Neural crest cell (in vitro differentiated cells): ENCODE measurements at places on chromosomes 11 and 22.

DNA sequence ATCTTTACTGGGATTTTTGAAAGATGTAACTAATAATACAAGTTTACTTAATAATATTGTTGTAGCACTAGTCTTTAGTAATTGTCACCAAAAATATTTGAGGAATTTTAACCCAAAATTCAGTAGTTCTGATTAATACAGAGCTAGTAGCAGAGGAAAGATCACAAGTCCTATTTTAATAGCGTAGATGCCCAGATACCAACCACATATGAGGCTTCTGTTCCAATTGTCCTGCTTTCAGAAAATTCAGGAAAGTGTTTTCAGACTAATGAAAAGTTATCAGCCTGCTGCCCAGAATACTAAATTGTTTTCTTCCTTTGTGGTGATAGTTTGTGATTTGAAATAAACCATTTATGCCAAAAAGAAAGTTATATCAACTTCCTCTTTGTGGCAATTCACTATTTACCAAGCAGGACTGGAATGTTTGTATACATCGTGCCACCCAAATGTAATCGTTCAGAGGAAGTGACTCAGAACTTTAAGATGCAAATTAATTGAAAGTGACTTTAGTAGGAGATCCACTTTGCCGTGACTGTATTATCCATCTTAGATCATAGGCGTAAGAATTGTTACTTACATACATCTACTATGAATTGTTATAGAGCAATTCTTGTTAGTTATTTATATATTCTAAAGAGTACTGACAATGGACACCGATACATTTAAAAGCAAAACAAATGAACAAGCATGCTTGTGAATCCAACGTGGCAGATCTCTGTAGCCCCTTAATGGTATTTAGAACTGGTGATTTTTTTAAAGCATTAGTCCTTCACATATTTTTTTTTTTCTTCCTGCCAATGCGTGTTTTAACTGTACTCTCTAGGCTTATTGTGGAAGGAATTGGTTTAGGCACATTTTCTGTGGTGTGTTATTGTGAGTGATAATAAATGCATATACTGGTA is 231.0 kb downstream of the DDX10 start:
- DNase-seq: no peak

- DNase-seq: no peak
Measured at GRCh38 chr11:9017773-9018172, 14.0 kb upstream of the NRIP3 start.

- no peak for DNase-seq
Measured at GRCh38 chr11:131616481-131617140, 246.2 kb downstream of the NTM start.

GRCh38 chr11:125074511-125075241 is 11.6 kb downstream of the SLC37A2 start:
- no peak for DNase-seq

DNA sequence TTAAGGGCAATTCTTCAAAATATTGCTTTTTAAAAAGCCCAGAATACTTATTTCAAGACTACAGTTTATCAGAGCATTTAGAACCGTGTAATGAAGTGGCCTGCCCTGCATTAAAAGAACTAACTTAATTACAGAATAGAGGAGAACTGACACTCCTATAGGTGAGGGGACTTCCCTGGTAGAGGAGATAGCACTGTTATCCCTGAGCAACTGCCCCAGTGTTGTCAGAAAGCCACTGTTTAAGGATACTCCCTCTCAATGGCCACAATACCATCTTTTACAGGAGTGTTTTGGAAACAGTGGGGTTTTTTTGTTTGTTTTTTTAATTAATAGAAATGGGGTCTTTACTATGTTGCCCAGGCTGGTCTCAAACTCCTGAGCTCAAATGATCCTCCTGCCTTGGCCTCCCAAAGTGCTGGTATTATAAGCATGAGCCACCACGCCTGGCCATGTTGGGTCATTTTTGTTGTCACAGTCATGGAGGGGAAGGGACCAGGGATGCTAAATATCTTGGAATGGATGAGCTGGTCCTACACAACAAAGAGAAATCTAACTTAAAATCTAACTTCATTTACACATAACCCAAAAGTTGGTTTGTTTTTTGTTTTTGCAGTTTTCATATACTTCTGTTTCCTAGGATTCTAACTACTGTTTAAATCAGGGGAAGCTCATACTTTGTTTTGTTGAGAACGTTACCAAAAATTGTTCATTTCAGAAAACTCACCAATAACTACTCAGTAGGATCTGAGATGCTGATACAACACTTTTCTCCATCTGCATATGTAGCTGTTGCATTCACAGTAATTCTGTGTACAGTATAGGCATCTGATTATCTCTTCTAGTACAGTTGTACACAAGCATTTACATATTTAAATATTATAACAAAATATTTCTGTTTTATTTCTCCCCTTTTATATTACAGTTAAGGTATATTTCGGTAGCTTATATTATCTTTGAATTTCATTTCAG is 8.1 kb downstream of the RPL27A start:
- DNase-seq: no peak

- DNase-seq: no peak
Measured at GRCh38 chr11:134014511-134014910, 54.4 kb upstream of the JAM3 start.

DNA sequence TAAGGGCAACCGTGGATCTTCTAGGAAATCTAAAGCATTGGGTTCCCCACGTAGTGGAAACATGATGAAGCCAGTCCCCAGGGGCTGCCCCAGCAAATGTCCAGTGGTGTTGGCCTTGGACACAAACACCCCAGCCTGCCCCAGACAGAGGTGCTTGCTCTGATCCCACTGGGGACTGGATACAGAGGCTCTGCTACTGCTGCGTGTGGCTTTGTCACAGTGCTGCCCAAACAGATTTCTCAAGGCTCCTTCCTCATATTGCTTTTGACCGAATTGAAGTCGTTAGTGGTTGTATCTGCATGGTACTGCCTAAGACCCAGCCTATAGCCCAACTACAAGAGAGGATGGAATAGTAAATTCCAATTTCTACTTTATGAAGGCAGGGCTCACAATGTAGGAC is 40.1 kb upstream of the CD44 start:
- no peak for DNase-seq

- DNase-seq: no peak
Measured at GRCh38 chr11:57764566-57764965, 3.0 kb downstream of the CTNND1 start.

GRCh38 chr11:119664063-119664572 is 64.9 kb downstream of the NECTIN1 start:
- DNase-seq: no peak

DNA sequence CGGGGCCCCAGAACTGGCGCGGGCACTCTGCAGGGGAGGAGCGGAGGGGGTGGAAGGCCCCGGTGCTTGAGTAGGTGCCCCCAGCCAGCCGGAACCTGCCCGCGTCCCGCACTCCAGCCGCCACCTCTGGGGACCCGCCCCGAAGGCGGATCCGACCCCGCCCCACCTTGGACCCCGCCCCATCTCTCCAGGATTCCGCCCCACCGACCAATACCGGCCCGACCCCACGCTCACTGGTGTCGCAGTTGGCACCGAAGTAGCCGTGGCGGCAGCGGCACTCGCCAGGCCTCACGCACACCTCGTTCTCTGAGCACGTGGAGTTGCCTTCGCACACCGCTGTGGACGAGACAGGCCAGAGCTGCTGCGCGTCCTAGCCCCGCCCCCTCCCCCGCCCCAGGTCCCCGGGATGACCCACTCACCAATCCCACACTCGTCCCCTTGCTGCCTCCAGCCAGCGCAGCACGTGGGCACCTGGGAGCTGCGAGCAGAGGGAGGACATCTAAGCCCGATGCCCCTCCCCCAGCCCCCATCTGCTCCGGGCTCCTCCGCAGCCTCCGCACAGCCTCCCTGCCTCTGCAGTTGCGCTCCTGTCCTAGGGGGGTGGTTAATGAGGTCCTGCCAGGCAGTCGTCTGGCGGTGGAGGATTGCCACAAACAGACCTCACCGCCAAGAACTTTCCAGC is 6.0 kb downstream of the SCARF2 start:
- DNase-seq: no peak

- no peak for DNase-seq
Measured at GRCh38 chr11:43012606-43013005, 299.2 kb upstream of the API5 start.

DNA sequence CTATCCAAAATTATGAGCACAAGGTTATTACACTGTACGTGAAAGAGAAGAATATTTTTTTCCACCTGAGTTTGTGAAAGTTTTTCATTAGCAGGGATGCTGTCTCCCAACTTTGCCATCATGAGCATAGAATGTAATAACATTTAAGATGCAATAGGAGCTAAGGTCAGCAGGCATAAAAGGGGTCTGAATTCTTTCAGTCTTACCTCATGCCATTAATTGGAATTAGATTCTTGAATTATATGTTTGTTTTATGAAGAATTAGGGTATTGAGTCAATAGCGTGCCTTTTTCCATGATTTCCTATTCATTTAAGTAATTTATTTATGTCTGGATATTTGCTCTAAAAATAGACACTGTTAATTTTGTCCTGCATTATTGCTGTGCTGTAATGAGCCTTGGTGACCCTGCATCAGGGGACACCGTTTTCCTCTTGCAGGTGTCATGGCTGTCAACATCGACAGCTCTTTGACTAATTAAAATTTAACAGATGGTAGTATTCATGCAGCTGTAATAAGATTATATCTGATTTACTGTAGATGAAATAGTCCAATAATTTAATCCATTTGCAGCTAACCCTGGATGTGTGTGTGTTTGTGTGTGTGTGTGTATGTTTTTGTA is 637.5 kb downstream of the NELL1 start:
- no peak for DNase-seq

DNA sequence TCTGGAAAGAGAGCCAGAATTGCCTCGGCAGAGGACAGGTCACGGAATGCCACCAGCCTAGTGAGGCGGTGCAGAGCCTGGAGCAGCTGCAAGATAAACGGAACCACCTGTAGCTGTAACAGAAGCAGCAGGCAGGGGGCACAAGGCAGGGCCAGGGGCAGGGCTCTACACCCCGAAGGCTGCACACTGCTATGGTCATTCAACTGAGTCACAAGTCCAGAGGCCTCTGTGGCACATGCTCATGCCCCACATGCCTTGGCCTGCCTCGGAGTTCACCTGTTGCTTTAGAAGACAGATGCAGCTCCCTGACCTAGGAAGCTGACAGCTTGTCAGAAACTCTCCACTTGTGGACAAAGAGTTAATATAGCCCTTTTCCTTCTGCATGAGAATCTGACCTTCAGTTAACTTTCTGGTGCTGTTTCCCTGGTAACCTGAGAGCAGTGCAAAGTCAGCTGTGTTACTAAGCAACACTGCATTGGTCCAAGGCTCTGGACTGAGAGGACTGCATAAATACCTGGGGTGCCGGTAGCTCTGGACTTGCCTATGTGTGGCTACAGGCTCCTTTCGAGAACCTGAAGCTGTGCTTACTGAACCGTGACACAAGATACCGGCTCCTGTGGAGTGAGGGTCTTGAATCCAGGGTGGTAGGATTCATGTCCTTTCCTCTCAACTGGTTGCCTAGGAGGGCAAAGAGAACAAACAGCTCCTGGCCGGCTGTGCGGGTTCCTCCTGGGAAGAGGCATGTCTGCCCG is 10.5 kb downstream of the COMMD9 start:
- DNase-seq: no peak

DNA sequence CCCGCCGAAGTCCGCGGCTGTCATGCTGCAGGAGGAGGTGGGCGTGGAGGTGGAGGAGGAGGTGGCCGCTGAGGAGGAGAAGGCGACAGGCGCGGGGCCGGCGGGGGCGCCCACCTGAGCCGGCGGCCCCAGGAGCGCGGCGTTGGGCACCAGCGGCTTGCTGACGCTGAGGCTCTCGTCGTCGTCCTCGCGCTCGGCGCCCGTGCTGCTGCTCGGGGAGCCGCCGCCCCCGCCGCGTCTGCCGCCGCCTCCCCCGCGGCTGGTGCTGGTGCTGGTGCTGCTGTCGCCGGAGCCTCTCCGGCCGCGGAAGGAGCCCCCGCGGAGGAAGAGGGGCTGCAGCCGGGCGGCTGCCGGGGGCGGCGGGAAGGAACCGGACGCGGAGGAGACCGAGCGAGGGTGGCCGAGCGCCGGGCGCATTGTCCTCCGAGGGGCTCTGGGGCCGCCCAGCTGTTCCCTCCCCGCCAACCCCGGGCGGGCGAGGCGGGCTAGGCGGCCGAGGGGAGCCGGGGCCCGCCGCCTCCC is 388 bp downstream of the TMEM121B start:
- peak; percentile 14 for DNase-seq

GRCh38 chr11:75313513-75314272 is 37.8 kb downstream of the ARRB1 start:
- no peak for DNase-seq

DNA sequence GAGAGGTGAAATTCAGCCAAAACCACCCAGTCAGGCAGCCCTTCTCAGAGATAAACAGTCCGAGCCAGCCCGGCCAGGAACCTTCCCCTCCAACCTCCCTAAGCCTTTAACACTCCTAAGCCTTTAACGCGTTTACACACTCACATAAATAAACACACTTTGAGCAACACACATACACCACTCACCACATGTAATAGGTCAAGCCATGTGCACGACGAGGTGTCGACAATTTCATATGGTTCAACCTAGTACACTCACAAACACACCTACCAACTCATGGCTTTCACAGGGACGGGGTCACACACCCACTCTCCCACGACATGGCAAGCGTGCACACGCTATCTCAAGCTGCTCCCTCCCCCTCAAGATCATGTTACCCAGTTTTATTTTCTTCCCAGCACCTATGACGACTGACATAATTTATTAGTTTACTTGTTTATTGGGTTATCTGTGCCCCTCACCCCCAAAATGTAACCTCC is 15.5 kb downstream of the SLC43A1 start:
- no peak for DNase-seq

GRCh38 chr11:120547316-120547715 is 35.8 kb downstream of the GRIK4 start:
- no peak for DNase-seq

- DNase-seq: no peak
Measured at GRCh38 chr11:64690235-64690634, 32.8 kb downstream of the NRXN2 start.

DNA sequence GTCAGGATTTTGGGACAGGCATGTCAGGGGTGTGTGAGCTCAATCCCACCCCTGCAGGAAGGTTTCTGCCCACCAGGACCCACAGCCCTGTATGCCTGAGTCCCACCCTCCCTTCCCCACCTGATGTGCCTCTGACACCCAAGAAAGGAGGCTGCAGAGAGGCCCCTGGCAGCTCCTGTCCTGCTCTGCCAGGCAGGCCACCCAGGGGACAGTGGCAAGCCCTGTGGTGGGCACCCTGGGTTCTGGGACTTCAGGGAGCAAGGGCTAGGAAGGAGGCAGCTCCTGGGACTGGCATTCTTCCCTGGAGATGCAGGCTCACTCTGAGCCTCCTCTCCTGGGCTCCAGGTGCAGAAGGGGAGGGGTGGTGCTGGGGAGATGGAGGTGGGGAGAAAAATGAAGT is 234.5 kb upstream of the B3GAT1 start:
- no peak for DNase-seq

GRCh38 chr11:72409458-72409857 is 24.9 kb downstream of the CLPB start:
- no peak for DNase-seq
